Kidney capillary endothelial cell (primary cell): ENCODE measurements at places on chromosomes 16 and 17.
A peak's percentile ranks its signal among the peaks of the same experiment; 100 is the strongest.

- DNase-seq, result no peak
Observed at GRCh38 chr16:56691885-56692284, 9.6 kb downstream of the MT1X start.

- no peak for DNase-seq
Observed at GRCh38 chr17:17947966-17948365, 24.2 kb downstream of the TOM1L2 start.

- DNase-seq, result no peak
Observed at GRCh38 chr16:30406795-30407101, 658 bp upstream of the ZNF771 start.

DNA sequence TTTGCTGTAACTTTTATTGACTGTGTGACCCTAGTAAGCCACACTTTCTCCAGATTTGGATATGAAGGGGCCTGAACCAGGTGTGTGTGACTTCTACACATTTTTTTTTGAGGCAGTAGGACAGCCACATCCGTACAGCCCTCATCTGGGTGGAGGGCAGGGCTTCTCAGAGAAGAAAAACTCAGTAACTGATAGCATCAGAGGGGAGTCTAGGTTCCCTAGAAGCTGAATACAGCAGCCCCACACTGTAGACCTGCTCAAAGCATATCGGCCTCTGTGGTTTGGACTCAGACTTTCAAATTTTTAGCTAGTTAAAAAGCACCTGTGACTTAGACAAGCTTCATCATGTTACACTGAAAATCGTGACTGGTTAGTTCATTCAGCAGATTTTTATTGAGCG, 10.8 kb downstream of the PRSS54 start:
- no peak for DNase-seq

GRCh38 chr16:80097098-80097497, 443.7 kb upstream of the DYNLRB2 start:
- DNase-seq, result no peak

- no peak for DNase-seq
Observed at GRCh38 chr17:33396818-33397217, 103.7 kb upstream of the ASIC2 start.

DNA sequence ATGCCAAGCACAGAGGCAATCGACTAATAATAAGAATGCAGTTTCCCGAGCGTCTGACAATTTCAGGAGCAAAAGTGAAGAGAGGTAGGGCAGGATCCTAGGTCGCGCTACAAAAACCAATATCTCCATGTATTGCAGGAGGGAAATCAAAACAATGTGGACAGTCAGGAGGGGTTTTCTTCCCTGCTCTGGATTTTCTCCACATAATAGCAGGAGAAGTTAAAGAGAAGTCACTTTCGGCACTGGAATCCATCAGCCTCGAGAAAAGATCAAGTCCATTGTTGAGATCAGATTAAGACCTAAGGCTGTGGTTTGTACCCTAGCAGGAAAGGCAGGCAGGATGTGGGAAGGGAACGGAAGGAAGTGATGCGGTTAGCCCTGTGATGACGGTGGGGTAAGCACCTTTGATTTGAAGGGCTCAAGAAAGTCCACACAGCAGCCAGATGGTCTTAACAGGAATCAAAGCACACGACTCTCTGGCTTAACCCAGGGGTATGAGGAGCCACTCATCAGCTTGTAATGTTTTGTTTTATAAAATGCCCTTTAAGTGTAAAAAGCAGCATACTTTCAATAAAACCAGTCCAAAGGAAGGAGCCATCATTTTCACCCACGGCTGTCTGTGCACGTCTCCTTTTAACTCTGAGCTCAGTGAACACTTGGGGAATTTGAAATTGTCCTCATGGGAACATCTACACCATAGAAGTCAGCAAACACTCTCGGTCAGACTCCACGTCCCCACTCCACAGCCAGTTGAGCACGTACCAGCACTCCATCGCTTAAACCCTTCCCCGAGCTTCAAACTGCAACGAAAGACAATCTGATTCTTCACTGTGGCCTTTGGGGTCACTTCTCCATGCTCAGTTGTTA, 15.8 kb upstream of the AKTIP start:
- peak; percentile 99 for DNase-seq

- no peak for DNase-seq
Observed at GRCh38 chr17:8746501-8747236, 2.0 kb upstream of the CCDC42 start.

DNA sequence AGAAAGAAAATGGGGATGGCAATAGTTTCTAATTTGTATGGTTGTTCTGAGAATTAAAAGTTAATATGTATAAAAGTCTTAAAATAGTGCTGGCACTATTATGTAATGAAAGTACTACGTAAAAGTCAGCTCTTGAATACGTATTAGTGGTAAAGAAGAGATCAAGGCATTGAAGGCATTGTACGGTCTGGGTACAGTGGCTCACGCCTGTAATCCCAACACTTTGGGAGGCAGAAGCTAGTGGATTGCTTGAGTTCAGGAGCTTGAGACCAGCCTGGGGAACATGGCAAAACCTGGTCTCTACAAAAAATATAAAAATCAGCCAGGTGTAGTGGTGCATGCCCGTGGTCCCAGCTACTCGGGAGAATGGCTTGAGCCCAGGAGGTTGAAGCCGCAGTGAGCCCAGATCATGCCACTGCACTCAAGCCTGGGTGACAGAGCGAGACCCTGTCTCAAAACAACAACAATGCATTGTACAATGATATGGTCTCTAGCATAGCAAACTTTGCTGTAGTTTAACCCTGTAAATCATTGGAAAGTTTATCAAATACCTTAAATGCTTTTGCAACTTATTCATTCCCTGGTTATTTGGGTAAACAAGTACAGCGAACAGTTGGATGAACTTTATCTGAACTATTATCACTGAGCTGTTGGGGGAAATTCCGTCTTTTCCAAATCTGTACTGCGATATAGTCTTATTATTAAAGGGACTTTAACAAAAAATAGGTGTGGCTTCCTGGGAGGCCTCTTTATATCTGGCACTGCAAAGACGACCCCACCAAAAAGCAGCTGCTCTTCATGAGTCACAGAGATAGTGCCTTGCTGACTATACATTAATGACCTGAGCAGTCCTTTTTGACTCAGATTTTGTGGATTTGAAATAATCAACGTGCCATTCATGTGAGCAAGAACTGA, 73.6 kb downstream of the GPRC5B start:
- DNase-seq, result no peak

DNA sequence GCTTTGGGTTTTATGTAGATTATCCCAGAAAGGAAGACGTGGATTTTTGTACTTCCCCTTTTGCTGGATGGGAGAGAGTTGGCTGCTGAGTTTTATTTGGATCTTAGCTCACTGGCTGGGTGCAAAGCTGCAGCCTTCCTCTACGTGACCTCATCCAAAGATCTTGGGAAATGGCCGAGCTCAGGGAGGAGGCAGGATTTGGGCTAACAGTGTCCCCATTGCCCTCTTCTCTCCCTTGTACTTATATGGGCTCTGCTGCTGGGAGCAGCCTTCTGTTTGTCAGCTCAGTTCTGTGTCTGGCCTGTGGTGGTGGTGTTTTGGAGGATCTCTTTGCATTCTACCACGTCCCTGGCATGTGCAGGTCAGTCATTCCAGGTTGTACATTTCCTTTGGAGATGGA, 2.0 kb downstream of the AOC3 start:
- DNase-seq, result no peak

DNA sequence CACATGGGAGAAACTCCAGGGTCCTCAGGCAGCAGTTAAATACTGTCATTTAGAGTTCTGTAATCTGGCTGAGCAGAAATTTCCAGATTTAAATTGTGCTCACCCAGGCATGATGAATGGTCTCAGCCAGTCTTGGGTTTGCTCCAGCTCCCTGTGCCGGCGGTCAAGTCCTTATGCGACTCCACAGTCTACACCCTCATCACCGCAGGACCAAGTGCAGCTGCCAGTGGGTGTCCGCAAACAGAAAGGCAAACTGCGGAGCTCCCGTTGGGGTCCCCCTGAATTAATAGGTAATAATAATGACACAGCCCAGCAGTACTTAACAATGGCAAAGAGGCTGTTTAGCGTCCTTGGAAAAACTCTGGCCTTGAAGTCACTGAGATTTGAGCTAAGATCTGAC, 3.9 kb upstream of the CACNG4 start:
- DNase-seq, result no peak

DNA sequence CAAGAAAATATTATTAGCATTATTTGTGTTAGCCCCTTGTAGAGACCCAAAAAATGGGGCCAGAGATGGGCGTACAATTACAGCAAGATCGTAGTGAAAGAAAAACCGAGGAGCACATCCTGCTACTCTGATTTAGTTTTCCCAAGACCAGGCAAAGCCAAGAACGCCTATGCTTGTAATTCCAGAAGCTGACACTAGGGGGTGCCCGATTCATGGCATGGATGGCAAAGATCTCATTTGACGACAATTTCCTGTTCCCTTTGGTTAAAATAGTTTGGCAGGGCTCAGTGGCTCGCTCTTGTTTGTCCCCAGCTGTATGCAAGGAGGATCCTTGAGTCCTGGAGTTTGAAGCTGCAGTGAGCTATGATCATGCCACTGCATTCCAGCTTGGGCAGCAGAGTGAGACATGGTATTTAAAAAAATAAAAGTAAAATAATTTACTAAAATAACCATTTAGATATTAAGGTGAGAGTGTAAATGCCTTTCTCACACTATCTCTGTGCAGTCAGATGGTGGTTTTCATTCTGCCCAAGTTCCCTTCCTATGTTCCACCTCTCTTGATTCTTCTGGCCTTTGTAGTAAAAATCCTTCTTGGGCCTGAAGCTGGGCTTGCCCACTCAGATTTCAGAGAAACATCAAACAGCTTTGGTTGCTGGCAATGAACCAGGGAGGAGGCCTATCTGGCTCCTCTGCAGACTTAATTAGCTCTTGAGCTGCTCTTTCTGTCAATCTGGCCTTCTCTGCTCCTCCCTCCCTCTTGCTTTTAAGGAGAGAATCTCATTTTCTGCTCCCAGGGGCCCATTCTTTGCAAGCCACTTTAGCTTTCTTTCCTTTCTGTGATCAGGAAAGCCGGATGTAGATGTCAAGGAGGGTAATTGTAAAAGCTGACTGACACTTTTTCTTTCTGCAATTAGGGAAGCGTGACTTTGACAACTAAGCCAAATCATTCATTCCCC, 31.2 kb downstream of the TMEM238L start:
- peak; percentile 11 for DNase-seq

DNA sequence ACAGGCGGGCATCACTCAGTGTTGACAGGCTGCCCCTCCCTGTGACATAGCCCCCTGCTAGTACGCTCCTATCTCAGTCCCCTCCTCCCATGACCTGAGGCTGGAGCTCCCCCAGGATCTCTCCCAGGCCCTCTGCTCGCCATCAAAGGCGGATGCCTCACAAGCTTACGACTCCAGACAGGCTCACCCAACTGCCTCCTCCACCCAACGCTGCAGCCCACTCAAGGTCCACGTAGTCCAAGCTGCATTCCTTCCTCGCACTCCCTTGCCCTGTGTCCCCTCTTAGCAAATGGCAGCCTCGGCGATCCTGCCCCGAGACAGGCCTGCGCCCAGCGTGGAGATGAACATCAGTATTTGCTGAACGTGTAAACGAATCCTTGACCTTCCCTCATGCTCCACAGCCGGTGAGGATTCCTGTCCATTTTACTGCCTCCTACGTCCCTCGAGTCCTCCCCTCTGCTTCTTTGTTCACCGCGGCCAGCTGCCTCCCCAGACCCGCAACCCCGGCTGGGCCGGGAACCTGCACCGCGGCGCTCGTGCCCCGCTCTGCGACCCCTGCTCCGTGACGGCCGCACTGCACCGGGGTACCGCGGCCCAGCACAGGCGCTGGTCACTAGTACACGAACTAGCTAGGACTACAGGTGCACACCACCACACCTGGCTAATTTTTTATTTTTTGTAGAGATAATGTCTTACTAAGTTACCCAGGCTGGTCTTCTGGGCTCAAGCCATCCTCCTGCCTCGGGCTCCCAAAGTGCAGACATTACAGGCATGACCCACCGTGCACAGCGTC, 838 bp upstream of the TMEM97 start:
- DNase-seq, result no peak

DNA sequence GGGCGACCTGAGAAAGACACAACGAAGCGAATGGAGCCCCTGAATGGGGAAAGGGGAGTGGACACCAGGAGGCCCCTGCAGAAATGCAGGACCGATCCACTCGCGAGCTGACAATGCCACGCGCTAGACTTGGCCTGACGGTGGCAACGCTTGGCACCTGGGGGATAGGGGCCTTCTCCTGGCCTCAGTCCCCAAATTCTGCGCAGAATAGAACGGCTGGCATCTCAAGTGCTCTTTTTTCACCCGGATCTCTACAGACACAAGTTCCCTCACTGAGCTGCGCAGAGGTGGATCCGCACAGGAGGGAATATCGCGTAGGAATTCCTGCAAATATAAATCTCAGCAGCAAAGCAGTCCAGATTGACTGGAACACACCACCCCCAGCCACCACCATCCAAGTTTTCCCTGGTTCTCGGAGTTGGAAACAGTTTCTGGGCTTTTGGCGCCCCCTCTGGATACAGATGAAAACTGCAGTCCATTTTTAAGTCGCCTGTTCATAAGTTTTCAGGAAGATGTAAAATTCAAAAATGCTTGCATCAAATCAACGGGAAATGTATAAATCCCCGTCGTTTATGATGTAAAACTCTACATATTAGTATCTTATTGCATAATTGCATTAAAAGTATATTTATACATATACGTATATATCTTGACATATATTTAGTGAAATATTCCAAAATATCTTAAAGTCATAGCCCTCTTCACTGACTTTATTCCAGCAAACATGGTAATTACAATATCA, 2.3 kb upstream of the SOX9 start:
- DNase-seq, result peak; percentile 42

DNA sequence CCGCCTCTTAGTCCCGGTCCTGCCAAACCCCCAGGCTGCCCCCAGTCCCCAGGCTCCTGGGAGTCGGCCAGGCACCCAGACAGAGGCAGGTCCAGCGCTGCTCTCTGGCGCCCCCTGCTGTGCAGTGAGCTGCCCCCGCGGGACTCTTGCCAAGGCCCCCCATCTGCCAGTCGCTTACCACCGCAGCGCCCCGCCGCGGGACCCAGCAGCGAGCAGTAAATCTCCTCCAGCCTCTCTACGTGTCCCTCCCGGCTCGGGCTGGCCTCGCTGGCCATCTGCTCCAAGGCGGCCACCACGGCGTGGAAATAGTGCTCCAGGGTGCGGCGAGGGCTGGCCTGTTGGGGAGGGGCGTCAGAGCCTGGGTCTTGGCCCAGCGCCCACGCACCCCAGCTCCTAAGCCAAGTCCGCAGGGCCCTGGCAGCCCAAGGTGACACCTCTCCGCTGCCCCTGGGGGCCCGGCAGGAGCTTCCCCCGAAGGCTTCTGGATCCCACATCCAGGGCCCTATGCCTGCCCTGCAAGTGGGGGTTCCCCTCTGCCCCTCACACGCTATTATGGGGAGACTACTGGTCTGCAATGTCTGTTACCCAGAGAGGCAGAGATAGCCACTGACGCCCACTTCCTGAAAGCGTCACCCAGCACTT, 33.7 kb upstream of the MFSD6L start:
- DNase-seq, result no peak

- DNase-seq, result no peak
Observed at GRCh38 chr16:88634994-88635670, 3.2 kb upstream of the IL17C start.
